ENCODE measurements at places on chromosomes 1 and 21.

DNA sequence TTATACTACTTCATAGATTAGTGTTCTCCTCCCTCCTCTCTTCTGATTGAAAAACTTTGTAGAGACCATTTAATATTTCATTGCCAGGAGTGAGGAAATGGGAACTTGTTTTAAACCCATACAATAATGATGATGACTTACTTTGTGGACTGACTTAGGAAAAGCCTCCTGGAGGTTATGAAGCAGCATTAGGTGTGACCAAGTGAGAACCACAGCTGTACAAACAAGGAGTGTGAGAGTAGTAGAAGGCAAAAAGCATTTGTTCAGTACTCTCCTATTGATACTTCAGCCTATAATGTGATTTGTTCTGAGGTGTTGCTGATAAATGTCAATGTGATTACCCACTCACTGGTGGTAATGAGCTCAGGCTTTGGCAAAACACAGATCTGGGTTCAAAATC is 8.4 kb downstream of the TIPRL start:
- DNase-seq: no peak

GRCh38 chr1:218466341-218467010 is 121.3 kb downstream of the TGFB2 start:
- DNase-seq: no peak

DNA sequence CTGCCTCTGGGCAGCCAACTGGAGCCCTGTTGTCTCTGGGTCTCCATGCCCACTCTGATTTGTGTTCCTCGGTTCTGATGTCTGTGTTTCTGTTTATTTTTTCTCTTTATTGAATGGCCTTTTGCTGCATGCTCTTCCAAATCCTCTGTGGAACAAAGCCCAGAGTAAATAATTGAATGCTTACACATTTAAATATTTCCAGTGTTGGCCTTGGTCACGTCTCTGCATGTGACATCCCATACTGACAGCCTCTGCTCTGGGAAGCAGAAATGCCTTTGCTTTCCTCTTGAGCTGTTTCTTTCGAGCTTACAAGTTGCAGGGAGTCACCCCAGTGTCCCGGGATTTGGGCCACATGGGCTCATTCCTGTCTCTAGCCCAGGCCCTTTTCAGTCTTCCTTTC is 267.9 kb downstream of the PTPRU start:
- peak; percentile 42 for DNase-seq

GRCh38 chr1:20194224-20194623 is 7.9 kb upstream of the PLA2G2C start:
- DNase-seq: no peak

- peak; percentile 23 for DNase-seq
Observed at GRCh38 chr1:65793359-65793732, 651 bp downstream of the PDE4B start.

DNA sequence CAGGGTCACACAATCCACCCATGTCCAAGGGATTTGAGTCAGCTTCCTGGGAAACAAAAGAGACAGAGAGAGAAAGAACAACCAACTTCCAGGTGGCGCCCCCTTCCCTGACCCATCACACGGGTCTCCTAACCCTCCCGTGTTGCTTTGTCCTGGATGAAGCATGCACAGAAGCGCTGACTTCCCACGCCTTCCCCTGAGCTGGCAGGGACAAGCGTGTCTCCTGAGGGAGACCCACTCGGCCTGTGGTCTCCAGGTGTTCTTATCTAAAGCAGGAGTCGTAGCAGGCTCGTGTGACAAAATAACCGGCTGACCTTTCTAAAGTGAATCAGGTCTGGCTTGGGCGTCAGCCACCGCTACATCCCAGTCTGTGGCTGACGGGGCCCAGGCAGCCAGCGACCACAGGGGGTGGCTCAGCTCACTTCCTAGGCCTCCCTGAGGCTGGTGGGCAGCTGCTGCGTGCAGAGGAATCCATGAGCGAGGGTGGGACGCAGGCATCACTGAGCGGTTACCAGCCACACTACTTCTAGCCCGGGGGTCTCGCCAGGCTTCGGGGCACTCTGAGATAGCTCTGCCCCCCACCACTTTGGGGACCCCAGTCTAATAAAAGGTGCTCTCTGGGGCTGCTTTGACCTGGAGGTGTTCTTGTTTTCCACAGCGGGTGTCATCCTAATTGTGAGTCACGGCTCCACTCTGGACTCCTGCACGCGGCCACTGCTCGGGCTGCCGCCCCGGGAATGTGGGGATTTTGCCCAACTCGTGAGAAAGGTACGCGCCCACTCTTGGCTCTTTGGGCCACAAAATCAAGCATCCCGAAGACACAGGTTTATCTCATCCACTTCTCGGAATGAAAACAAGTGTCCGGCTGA is 40.4 kb downstream of the UBASH3A start:
- no peak for DNase-seq

DNA sequence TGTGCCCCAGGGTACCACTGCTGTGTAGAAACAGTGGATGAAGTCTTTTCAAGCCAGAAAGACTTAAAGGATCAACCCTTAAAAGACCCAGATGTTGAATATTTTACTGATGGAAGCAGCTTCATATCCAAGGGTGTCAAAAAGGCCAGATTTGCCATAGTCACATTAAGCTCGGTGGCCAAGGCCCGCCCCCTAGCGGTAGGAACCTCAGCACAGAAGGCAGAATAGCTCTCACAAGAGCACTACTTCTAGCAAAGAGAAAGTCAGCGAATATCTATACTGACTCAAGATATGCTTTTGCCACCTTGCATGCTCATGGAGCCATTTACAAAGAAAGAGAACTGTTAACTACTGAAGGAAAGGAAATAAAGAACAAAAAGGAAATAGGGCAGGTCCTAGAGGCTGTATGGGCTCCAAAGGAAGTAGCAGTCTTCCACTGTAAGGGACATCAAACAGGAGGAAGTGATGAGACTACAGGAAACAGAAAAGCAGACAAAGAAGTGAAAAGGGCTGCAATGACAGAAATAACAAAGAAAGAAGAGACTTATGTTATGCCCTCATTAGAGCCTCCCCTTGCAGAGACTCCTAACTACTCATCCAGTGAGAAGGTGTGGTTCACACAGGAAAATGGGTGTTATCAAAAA is 90.5 kb downstream of the LIPI start:
- no peak for DNase-seq

DNA sequence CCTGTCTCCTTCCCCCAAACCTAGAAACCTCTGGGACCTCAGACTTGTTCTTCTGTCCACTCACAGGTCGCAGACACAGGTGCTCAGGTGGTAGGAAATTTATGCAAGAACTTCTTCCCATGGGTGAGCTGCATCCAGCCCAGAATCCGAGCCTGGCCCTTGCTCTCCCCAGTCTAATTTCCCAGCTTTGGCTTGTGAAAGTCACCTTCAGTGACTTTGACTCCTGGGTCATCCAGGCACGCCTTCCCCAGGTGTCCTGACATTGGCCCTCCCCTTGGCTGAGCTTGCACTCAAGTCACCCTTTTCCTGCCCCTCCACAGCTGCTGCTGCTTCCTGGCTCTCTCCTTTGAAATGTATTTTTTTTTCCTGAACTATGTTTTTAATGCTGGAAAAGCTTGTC is 6.6 kb downstream of the IPO13 start:
- no peak for DNase-seq

DNA sequence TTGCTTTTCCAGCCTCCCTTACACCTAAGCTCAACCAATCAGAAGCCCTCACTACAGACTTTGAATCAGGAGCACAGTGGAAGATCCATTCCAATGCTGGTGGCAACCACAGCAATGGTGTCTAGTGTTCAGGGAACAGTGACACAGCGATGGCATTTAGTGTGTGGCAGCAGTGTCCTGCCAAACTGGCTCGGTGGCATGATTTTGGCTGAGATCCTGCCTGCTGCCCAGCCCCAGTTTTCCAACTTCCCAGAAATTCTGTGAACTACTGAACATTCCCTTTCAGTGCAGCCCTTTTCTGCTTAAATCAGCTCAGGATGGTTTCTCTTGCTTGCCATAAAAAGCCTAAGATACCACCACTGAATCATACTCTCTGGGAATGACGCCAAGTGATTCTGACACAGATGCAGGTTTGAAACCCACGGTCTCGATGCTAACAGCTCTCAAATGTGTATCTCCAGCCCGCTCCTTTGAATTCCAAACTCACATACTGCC is 8.8 kb downstream of the ASAP3 start:
- DNase-seq: no peak

DNA sequence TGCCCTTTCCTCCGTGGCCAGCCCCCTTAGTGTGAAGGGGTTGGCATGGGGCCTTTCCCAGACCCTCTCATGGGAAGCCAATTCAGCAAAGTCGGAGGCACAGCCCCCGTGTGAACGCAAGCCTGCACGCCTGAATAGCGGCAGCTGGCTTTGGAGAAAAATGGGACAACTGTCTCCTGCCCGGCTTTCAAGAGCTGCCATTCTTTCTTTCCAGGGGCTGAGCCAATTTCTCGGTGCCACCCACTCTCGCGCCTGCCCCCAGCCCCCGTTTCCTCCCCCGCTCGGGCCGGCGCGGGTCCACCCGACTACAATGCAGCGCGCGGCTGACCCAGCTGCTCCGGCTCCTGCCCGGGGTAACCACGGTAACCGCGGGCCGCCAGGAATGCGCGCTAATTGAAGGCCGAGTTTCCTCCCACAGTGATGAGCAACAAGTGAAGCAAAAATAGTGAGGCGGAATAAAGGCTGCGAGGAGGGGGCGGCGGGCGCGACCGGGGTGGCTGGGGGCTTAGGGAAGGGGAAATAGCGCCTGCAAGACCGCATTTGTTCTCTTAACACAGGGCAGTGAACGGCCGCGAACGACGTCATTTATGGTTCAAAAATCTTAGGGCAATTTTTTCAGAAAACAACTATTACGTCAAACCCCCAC is 27.8 kb downstream of the ILDR2 start:
- no peak for DNase-seq

- no peak for DNase-seq
Observed at GRCh38 chr1:220217383-220217988, 54.8 kb downstream of the RAB3GAP2 start.

GRCh38 chr1:161723459-161724141 is 2.3 kb downstream of the FCRLB start:
- no peak for DNase-seq

DNA sequence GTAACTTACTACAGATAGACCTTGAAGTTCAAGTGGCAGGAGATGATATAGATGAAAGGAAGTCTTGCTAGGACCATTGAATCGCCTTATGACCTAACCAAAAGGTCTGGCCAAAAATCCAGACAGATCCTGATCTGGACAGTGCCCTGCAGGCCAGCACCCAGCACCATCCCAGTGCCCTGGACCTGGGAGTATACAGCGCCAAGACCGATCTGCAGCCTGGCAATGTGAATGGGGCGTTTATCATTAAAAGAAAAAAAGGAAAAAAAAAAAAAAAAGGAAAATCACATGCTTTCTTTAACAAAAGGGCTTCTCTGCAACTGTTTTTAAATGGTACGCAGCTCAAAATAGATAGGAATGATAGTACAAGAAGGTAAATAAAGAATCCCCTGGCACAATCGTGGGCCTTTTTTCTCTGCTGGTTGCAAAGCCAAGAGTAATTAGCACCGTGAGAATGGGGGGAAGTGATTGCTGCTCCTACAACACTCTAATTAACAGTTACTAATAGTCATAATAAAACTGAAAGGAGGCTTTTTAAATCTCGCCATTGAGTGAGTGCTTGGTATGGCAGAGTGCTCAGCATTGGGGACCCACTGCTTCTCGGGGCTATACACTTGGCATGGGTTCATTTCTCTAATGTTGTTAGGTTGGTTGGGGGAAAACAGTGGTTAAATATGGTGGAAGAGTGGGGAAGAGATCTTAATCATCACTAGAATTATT is 146.7 kb downstream of the KAZN start:
- no peak for DNase-seq

DNA sequence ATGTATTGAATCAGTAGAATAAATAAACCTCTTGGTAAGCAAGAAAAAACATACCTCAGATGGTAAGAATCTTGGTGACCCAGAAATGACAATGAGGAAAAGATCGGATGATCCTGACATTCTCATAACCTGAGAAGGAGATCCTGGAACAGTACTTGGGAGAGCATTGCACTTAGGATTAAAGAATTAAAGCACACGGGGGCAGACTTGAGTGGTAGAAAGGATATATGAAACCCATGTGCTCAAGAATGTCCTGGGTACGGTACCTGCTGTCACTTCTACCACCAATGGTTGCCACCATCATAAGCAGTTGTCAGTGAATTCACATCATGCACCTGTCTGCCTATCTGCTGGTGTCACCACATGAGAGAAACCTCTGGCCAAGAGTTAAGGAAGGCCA is 108.9 kb upstream of the GJB5 start:
- no peak for DNase-seq

- no peak for DNase-seq
Observed at GRCh38 chr1:38508232-38508631, 351.3 kb downstream of the RRAGC start.

GRCh38 chr1:13753636-13754402 is 53.8 kb downstream of the PRDM2 start:
- DNase-seq: no peak

GRCh38 chr1:167150492-167150833 is 56.6 kb downstream of the STYXL2 start:
- no peak for DNase-seq

GRCh38 chr1:64421377-64421776 is 48.6 kb upstream of the CACHD1 start:
- no peak for DNase-seq

GRCh38 chr1:176241385-176242015 is 34.4 kb upstream of the COP1 start:
- DNase-seq: no peak

DNA sequence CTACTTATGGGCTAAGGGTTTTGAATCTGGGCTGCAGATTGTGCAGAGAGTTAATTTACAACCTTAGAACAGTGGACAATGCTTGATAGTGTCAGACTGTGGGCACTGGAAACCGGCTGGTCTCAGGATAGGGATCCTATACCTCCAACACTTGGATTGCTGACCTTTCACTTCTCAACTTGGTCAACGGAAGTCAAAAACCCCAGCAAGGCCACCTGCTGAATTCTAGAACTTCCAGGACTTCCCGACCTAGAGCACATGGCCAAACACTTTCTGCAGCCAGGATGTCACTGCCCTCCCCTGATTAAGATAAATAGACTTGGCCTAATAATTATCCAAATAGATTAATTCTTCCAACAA is 336 bp upstream of the DENND2D start:
- no peak for DNase-seq

GRCh38 chr1:156786640-156787039 is 19.3 kb downstream of the PRCC start:
- no peak for DNase-seq

DNA sequence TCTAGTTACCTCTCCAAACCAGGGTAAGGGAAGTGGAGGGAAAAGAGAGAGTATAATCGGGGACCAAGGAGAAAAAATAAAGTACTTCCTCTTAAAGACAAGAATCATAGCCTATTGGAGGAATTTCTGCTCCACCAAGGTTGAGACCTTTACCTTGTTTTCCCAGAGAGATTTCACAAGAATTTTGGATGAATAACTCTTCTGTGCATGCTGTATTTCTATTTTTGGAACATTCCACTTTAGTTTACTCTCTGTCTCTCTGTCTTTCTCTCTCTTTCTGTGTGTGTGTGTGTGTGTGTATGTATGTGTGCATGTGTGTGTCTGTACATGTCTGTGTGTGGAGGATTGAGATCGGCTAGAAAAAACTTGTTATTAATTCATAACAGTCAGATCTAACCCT is 318.4 kb upstream of the RGS18 start:
- DNase-seq: no peak

Measured in NCI-H2029 treated with DMSO at 0.1 percent for 48 hours (cell line).